Retina (tissue), 1 donor: ENCODE measurements at places on chromosomes 1 and 21.

DNA sequence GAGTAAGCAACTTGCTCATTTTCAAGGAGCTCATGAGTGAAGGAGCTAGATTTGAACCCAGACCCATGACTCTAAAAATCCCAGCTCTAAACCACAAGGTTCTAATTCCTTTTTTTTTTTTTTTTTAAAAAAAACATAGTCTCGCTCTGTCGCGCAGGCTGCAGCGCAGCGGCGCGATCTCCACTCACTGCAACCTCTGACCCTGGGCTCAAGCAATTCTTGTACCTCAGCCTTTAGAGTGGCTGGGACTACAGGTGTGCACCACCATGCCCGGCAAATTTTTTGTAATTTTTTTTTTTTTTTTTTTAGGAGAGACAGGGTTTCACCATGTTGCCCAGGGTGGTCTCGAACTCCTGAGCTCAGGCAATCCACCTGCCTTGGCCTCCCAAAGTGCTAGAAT is 13.8 kb downstream of the SRSF4 start:
- no peak for DNase-seq

- DNase-seq, result no peak
Observed at GRCh38 chr1:180951186-180951745, 38.6 kb downstream of the KIAA1614 start.

DNA sequence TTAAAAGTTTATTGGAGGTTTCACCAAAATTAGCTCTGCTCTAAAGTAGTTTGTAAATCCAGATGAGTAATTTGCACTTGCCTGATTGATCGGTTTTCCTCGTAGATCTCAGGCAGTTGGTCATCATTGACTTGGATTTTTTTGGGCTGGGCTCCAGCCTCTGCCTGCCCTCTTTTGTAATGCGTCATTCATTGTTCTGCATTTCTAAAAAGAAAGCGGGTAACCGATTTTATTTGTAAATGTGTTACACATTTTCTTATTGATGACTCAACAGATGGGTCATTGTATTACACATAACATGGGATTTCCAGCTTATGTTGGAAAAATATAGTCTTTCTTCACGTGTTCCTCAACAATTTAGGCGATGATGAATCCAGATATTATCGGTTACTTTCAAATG is 5.5 kb downstream of the ETS2 start:
- DNase-seq, result no peak

GRCh38 chr1:224068458-224069072 is 45.3 kb upstream of the FBXO28 start:
- no peak for DNase-seq

- DNase-seq, result no peak
Observed at GRCh38 chr1:174724219-174724618, 275.5 kb upstream of the CACYBP start.

DNA sequence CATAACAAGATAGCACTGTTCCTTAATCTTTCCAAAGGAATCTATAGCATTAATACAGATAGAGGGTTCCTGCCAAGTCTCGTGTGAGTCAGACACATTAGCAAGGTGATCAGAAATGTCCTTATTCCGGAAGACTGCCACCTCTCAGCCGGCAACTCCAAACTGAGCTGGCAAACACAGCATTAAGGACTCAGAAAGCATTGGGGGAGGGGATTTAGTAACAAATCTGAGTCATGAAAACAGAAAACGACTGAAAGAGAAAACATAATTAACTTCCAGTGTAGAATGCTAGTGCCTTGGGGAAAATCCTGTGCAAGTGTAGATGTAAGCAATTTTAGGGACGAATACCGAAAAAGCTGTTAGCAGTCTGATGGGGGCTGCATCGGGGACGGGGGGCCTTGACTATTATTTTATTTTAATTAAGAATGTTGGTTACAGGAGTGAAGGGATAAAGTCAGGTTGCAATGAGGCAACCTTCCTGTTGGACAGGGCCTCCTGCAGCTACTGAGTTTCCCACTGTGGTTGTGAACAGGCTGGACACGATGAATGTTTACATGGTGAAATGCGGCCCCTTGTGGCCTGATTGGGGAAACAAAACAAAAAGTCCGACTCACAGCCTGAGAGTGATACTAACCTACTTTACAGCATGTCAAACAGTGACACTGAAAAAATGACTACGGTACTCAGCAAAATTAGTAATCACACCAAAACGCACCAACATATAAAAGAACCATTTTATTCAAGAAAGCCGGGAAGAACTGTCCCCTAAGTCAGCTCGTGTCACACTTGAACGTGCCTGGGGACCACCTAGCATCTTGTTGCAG is 20.7 kb downstream of the MIS18A start:
- DNase-seq, result peak; percentile 87

DNA sequence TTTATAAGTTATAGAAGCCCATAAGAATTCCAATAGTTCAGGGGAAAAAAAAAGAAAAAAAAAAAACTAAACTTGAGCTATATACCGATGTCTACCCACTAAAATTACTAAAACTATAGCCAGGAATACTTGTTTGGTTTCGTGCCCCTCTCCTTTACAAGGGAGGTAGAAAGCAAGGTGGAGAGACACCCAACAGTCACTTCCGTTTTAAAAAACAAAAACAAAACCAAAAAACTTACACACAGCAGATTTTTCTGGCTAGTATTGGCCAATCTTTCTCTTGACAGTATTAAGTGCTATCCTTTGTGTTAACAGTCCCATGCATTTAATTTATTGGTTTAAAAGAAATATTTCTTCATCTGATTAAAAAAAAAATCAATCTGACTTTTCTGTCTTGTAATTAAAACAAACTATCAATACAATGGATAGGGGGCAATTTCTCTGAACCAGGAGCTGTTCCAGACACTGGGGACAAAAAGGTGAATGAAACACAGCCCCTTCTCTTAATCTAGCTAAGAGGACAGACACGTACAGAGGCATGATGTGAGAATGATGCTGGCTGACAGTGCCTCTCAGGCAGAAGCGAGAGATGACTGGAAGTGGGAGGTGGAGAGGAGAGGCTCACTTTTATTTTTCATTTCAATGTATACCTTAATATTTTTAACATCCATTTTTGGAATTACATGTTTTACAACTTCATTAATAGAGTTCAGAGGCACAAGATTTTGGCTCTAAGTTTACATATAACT is 214.8 kb downstream of the RERE start:
- DNase-seq, result peak; percentile 65

DNA sequence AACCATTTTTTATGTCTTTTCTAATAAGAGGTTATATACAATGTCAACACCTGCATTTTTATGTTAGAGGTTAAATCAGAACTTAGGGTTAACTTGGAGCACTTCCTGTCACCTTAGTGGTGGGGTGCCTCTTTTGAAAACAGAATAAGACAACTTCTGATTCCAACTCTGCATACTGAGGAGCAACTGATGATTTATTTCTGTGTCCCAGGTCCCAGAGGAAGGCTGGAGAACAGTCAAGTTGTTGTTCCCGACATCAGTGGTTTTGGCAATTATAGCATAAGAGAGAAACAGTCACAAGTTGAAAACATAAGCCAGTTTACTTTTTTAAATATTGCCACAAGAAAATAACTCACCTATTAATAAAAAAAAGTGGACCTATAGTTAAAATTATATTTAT is 871.0 kb upstream of the ADAMTS5 start:
- no peak for DNase-seq

DNA sequence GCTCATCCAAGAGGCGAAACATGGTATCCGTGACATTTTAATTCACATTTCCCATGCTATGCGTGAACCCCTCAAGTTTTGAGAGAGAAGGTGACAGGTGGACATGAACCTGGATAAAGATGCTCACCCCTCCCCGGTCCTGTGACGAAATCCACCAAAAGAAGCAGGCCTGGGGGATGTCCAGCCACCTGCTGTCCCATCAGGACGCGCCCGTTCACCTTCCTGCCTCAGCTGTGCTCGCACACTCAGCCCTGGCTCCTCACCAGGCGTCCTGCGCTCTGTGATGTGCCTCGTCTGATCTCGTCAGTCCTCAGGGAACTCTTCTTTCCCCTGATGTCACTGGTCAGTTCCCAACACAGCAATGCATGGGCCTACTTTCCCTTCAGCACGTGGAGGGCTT is 10.3 kb downstream of the FHAD1 start:
- no peak for DNase-seq

GRCh38 chr1:197327776-197328364 is 59.8 kb downstream of the CRB1 start:
- DNase-seq, result no peak

GRCh38 chr1:93851878-93852277 is 27.1 kb downstream of the DNTTIP2 start:
- no peak for DNase-seq

- DNase-seq, result no peak
Observed at GRCh38 chr1:24393892-24394291, 19.7 kb downstream of the STPG1 start.

DNA sequence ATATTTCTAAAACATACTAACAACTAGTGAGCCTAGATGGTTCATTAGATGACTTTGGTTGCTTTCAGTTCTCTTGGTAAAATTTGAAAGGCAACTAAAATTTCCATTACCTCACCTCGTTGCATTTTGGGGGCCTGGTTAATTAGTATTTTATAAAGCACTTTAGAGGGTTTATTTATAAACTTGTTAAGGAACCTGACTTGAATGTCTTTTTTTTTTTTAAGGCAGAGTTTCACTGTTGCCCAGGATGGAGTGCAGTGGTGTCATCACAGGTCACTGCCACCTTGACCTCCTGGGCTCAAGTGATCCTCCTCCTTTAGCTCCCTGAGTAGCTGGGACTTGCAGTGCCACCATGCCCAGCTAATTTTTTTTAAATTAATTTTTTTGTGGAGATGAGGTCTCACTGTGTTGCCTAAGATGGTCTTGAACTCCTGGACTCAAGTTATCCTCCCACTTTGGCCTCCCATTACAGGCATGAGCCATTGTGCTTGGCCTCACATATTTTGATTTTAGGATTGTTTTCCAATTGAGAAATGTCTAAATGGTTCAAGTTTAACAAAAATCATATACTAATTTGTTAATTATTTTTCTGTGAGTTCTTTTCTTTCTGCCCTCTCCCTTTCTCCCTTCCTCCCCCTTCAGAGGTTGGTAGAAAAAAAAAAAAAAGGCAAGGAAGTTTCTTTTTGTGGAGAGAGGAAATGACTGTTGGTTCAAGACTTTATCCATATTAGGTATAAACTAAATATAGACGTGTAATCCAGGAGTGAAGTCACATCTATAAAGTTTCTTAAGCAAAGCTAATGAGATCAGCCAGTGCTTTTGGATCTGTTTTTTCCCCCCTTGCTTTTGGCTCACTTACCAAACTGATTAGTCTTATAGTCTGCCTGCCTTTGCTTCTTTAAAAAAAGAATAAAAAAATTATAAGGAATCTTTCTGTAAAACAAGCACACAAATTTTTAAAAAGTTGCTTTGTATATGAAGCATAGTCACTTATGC is 24.7 kb downstream of the CLIC4 start:
- DNase-seq, result no peak

DNA sequence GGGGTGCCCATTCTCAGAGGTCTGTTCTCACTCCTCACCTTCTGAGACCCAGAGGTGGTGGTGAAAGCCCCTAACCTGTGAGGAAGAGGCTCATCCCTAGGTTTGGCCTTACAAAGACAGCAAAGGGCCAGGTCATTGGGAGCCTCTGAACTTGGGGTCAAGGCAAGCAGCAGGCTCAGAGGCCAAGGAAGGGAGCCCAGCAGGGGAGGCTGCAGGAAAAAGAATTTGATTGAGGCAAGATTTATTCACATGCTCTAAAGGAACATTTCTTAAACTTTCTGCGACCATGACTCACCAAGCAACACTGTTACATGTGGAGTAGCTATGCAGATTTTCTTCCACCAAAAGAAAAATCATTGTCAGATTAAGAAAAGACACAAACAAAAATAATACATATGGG is 132.5 kb upstream of the SYT6 start:
- no peak for DNase-seq

DNA sequence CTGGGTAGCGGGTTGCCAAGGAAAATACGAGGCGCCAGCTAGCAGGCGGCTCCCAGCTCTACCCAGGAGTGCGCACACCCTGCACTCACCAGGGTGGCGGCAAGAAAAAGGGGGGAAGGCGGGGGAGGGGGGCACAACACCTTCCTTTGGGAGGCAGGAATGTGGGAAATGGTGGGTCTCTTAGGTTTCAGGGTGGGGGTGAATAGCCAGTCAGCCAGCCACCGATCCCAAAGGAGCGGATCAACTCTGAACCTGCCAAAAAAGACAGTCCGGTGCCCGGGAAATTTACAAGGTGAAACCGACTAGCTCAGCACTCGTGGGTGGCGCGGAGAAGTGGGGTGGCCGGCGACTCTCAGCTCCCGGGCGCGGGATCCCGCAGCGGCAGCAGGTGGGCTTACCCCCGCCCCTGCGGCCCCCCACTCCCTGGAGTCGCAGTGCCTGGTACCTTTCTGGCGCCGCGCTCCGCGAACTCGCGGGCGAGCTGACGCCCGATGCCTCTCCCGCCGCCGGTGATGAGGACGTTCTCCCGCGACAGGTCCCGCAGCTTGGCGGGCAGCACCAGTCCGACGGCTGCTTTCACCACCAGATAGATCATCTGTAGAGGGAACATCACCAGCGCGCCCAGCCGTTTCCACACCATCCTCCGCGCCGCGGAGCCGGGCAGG is 1.2 kb downstream of the DHRS3 start:
- DNase-seq, result peak; percentile 60

GRCh38 chr1:214615871-214616270 is 12.9 kb downstream of the CENPF start:
- DNase-seq, result no peak

- no peak for DNase-seq
Observed at GRCh38 chr1:184919892-184920291, 54.4 kb downstream of the NIBAN1 start.
